Mucosa of gallbladder (tissue), 1 donor: ENCODE measurements at places on chromosomes 4 and X. TPM values are rescaled to one million over a fixed set of nuclear protein-coding genes. Genes with fewer than 3 reads are reported as not detected.

Gene LANCL3
- total RNA-seq = 1.8 TPM

Gene NDST3
- total RNA-seq = 0.17 TPM

Gene CT45A5
- total RNA-seq = not detected

Gene CXCL5
- total RNA-seq = 0.09 TPM

Gene GJB1
- total RNA-seq = 228 TPM

Gene PDGFC
- 45.2 TPM for total RNA-seq

Gene PCSK1N
- 21.3 TPM for total RNA-seq

Gene AMOT
- 35.4 TPM for total RNA-seq

Gene PLK4
- total RNA-seq = 2.3 TPM

Gene SLC10A4
- total RNA-seq = 0.43 TPM

Gene SYP
- total RNA-seq = 1.9 TPM

Gene RIPPLY1
- not detected for total RNA-seq

Gene CABS1
- not detected for total RNA-seq

Gene GLRA2
- not detected for total RNA-seq

Gene FMR1NB
- total RNA-seq = not detected

Gene ANK2
- 13.7 TPM for total RNA-seq

Gene MFAP3L
- 4.5 TPM for total RNA-seq

Gene TMSB15A
- total RNA-seq = not detected

Gene HSFX3
- total RNA-seq = not detected

Gene ETDA
- total RNA-seq = not detected

Gene PDGFRA
- 51.5 TPM for total RNA-seq

Gene CRMP1
- total RNA-seq = 1.4 TPM
